H9 (cell line): ENCODE measurements at places on chromosomes 13 and 19. TPM values are rescaled to one million over a fixed set of nuclear protein-coding genes. Genes with fewer than 3 reads are reported as not detected.

SHANK1 gene
- 1.4 and 1.7 TPM in 2 replicates for total RNA-seq

CNMD gene
- total RNA-seq: 96.0 and 97.9 TPM in 2 replicates

IFNL1 gene
- total RNA-seq: not detected in 2 replicates

CYP2S1 gene
- 159 and 175 TPM in 2 replicates for total RNA-seq

GPR183 gene
- not detected in 2 replicates for total RNA-seq

- no peak for DNase-seq
These were observed 126.5 kb upstream of the NBEA start for GRCh38 chr13:34815526-34815925.

MUC16 gene
- 0.22 and 0.29 TPM in 2 replicates for total RNA-seq

WDR88 gene
- total RNA-seq: not detected in 2 replicates

- no peak for DNase-seq
These were observed 197.9 kb upstream of the STARD13 start for GRCh38 chr13:33483471-33483870.

- no peak for DNase-seq
These were observed 73.3 kb upstream of the ATXN8OS start for GRCh38 chr13:70034286-70034685.

GRCh38 chr13:78784014-78784750 is 125.2 kb upstream of the OBI1 start:
- no peak for DNase-seq

COMP gene
- 0.15 TPM in 1 of 2 replicates, not detected in the other for total RNA-seq

DNA sequence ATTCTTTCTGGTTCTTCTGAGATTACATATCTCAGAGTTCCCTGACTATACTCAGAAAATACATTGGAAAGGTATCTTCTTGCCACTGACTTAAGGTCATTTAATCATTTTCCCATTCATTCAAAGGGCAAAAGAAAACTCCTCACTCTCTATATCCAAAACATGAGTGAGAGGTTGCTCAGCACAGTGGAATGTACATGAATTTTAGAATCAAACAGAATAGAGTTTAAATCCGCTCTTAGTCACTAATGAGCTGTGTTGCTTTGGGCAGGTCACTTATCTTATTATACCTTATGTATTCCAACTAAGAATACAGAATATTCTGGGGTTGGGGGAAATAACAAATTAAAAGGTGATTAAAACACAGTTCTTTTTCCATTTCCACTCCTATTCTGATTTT is 452.6 kb upstream of the KLF12 start:
- no peak for DNase-seq
